ENCODE measurements at places on chromosomes 4 and X.

DNA sequence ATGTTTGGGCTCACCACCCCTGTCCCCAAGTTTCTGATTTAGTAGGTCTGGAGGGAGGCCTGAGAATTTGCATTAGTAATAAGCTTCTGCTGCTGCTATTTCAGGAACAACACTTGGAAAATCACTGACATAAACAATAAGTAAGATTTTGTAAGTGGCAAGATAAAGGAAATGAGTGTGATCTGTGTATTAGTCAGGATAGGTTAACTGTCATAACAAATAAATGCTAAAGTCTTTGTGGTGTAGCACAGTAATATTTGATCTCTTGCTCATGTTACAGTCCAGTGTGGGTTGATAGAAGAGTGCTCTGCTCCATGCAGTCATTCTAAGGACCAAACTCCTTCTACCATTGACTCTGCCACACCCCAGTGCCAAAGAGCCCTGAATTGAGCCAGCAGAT is 67.0 kb downstream of the NHS start:
- DNase-seq, result no peak

DNA sequence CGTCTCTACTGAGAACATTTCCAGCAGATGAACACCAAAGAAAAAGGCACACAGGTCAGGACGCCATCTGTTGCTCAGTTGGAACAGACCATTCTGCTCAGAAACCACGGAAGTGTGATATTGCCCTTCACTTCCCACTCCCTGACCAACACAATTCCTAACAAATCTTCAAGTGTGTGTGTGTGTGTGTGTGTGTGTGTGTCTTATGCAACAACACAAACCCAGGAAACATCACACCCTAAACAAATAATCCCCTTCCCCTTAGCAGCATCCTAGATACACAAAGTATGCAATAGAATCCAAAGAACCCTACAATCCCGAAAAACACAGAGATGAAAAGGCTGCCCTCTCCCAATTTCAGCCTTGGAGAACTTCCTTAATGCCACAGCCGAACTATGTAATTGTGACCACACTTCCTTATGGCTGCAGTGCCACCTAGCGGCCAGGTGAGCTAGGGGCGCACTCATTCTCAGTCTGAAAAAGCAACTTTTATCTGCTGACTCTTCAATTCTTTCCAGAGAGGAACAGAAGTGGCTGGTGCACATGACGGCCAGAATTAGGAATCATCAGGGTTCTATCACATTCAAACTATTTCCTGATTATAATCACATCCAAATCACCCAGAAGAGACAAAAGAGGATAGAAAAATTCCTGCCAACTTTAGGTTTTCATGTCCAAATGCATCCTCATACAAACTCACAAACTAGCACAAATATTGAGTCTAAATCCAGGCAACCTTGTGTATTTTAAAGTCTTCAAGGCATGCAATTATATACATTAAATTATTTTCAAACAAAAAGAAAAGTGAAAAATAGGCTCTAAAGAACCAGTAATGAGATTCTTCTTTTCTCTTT is 164.9 kb downstream of the DHX15 start:
- DNase-seq, result peak; percentile 75

DNA sequence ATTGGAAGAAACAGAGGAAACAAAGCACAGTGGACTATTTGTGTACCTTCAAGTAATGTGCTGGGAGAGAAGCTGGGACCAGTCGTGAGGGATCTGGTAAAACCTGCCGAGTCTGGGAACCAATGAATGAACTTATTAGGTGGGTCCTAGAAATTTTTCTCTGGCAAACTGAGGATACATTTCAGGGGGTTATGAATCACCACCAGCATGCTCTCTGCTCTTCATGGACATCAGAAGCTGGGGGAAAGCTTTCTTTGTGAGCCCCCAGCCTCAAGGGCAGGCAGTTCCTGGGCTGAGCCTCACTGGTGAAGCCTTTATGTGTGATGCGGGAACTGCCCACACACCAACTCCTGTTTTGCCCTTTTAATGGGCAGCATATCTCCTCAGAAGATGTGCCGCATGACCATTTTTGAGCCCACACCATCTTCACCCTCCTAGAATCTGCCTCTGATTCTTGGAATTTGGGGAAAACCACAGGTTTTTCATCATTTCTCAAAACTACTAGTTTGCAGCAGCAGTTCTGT is 95.4 kb upstream of the ENPP6 start:
- no peak for DNase-seq

GRCh38 chr4:36006226-36006625 is 238.1 kb downstream of the ARAP2 start:
- no peak for DNase-seq

DNA sequence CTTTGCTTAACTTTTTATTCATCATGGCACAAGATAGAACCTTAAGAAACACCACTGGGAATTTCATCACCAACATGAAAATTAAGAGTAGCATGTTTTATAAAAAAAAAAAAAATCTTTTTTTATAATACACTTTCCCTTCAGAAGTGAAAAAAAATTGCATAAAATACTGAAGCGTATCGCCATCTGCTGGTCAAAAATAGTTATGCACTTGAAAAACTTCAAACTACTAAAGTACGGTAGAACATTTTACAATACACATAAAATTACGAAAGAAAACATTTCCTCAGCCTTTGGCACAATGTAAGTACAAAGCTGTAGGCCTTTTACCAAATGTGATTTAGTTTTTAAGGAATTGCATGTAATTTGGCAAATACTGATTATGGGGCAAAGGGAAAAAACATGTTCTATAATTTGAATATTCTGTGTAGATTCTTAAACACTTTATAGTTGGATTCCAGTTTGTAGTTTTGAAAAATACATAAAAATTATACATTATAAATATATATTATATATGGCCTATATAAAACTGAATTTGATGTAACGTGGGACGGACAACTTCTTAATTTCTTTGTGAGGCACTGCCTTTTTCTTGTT is 26.5 kb downstream of the HCCS start:
- DNase-seq, result peak; percentile 3

- DNase-seq, result no peak
These were observed 103.3 kb downstream of the TEX13C start for GRCh38 chrX:125422986-125423385.

DNA sequence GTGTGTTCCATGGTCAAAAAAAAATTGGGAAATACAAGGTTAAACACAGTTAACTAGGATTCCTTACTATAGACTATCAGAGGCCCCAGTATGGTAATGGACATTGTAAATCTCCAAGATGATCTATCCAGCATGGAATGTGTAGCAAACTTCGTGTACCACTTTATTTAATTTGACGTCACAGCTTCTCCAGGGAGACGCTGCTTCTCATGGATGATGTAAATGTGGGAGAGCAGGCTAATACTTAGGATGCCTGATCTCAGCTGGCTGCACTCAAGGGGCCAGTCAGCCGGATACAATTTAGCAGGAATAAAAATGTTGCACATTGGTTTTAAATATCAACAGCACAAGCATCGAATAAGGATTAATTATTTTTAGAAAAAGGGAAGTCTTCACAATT is 111.7 kb upstream of the HPF1 start:
- DNase-seq, result no peak

- no peak for DNase-seq
These were observed 822.2 kb downstream of the RPA4 start for GRCh38 chrX:97705936-97706335.

GRCh38 chrX:18983666-18984380 is at the start of gene PHKA2:
PHKA2 (minus strand) TSS chrX:18984114; CDS start chrX:18983932, 182 bp downstream.
- no peak for DNase-seq

GRCh38 chrX:1239681-1240142 is 27.3 kb upstream of the CRLF2 start:
- DNase-seq, result no peak

- DNase-seq, result no peak
These were observed 7.4 kb downstream of the PPP1R2C start for GRCh38 chrX:42770566-42770965.

DNA sequence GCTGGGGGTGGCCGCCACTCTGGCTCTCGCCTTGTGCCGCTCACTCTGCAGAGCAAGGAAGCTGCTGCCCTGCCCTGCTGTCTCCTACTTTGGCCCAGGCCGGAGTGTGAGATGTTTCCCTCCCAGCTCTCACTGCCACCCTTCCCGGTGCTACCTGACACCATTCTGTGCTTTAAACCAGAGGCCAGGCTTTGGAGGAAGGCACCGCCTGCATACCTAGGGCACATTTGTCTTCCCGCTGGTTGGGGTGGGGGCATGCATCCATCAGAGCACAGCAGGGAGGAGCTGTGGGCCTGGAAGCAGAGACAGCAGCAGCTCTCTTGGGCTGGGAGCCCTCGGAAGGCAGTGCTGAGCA is 96.9 kb upstream of the PSAPL1 start:
- DNase-seq, result no peak

GRCh38 chr4:130110189-130110588 is 1014.2 kb downstream of the C4orf33 start:
- no peak for DNase-seq

DNA sequence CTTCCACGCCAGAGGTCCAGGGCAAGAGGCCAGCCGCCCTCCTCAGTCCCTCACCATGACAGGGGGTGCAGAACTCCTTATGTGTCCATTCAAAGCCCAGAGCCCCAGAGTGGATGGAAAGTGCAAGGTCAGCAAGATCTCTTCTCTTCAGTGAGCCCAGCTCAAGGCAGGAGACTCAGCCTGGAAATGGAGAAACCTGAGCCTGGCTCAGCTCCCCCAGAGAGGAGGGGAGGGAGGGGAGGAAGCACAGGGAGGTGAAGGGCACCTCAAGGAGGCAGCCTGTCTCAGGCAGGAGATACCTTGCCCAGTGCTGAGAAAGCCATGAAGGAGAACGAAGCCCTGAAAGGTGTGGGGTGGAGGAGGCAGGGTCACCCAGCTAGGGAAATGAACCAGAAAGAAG is 121.8 kb upstream of the PJA1 start:
- DNase-seq, result no peak

GRCh38 chr4:5052726-5053425 is 1.6 kb downstream of the STK32B start:
- DNase-seq, result no peak

DNA sequence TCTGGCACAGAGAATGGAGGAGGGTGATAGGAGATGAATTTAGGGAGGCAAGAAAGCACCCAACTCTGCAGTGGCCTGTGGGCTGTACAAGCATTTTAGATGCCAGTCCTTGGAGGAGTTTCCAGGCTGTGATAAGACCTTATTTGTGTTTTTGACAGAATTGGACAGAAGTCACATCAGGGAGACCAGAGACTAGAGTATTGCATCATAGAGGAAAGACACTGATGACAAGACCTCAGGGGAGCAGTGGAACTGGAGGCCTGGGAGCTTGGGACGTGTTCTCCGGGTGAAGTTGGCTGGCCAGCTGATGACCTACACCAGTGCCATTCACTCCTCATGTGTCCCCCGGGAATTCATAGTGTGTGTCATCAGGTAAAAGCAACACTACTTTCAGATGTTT is 284.0 kb upstream of the ZFP42 start:
- no peak for DNase-seq

GRCh38 chr4:85701861-85702321 is 226.9 kb downstream of the ARHGAP24 start:
- no peak for DNase-seq

DNA sequence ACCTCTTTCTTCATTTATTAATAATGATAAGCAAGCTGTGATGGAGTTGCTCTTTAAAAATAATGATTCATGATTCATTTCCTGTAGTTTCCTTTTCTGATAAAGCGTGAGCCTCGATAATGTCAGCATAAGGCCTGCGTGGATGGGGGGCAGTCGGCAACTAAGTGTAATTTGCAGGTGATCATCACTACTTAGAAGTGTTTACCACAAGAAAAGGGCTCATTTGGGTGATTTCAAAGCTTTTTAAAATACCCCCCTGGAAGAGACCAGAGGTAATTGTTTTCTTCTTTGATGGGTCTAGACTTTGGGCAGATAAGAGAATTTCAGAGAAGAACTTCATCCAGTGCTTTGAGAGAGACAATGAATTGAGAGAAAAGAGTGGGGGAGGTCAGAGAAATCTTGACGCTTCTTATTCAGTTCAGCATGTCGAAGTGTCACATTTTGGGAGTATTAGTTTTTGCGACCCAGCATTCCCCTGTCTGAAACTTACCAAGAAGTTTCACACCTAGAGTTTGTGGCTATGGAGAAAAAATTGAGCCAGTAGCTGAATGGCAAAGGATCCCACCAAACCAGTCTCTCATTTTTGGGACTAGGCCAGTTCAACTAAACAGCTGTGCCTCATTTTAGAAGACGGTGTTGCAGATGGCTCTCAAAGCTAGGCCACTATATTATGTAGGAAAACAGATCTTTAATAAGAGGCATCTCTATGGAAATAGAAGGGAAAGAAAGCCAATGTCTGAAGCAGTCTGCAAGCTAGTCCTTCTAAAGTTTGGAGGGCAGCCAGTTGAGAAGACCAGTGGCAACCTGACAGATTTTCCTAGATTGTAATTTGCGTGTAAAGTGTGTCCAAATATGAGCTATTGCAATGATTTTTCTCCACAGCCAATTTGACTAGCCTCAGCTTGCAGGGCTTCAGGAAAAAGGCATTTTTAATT is 171.0 kb upstream of the PPP1R2C start:
- DNase-seq, result no peak

GRCh38 chrX:120310861-120311726 is at the start of gene TMEM255A:
TMEM255A (minus strand) TSS chrX:120311461; CDS start chrX:120311309, 152 bp downstream.
- no peak for DNase-seq

Measured in NCI-H187 (cell line).